Ammon's horn (tissue), 1 donor: ENCODE measurements at places on chromosomes 6 and 20.
A peak's percentile ranks its signal among the peaks of the same experiment; 100 is the strongest.

DNA sequence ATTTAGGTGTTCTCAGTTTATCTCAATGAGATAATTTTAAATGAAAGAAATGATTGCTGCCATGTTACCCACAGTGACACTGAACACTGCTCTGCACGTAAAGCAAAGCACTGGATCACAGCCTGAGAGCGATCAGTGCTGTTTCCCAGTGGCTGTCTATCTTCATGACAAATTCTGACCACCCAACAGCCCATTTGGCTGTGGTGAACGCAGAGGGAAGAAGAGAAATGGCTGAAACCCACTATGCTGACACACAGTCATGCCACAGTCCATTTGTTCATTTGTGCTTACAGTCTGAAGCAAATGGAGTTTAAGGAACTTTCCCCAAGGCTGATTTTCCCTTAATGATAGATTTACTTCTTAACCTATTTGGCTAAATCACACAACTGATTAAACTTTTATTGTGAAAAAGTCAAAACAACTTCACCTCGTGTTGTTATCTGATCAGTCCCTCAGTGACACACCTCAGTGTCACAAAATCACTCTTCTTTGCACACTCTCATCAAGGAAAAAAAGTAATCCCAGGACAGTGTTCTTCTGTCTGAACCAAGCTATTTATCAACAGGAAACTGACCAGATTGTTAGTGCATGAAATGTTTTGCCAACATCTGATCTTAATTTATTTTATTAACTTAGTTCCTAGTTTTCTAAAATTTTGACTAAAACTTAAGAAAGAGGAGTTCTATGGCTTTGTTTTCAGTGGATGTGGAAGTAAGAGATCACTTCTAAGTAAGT, 225.1 kb downstream of the TBX18 start:
- no peak for DNase-seq

GRCh38 chr6:146594495-146594894, 4.3 kb upstream of the ADGB start:
- peak; percentile 53 for DNase-seq

- DNase-seq = no peak
These were observed 50.4 kb downstream of the ALDH5A1 start for GRCh38 chr6:24545183-24545582.

DNA sequence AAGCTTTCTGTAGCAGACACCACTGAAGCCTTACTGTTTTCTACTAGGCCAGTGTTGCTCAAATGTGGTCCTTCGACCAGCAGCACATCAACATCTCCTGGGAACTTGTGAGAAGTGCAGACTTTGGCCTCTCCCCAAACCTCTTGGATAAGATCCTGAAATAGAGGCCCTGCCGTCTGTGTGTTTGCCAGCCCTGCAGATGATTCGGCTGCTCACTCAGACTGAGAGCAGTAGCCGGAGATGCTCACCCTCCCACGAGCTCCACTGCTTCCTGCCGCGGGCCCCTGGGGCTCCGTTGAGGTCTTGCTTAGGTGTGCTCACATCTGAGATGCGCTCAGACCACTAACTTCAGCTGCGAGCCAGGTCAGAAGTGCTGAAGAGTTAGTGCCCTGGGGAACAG, 129.5 kb upstream of the SSTR4 start:
- DNase-seq = peak; percentile 42

GRCh38 chr20:34375977-34376430, 12.9 kb downstream of the ITCH start:
- no peak for DNase-seq

- no peak for DNase-seq
These were observed 298.5 kb downstream of the BMP7 start for GRCh38 chr20:56967916-56968315.

DNA sequence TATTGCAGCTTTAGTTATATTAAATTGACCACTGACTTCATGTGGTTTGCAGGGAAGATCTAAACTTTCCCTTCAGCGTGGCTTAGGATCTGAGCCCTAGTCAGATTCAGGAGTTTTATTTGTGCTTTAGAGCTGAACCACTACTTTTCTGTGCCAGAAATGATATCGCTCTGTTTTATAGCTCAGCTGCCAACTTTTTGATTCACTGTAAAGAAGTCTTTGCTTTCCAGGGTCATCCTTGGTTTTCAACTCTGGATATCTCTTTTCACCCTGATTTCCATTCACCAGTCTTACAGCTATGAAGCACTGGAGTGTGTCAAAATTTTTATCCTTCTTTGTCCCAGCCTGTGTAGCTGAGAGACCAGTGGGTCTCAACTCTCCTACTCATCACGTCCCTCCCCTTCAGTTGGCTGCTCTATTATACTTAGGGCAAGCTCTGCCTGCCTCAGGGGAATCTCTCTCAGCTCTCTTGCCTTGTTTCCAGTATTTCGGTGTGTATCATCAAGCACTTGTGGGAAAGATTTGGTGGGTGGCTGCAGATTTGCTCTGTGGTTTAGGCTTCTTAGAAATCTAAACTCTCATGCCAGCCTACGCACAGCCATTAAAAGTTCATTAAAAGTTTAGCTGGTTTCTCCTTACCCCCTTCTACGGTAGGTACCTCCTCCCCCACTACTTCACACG, 425.5 kb downstream of the TENT5A start:
- no peak for DNase-seq

DNA sequence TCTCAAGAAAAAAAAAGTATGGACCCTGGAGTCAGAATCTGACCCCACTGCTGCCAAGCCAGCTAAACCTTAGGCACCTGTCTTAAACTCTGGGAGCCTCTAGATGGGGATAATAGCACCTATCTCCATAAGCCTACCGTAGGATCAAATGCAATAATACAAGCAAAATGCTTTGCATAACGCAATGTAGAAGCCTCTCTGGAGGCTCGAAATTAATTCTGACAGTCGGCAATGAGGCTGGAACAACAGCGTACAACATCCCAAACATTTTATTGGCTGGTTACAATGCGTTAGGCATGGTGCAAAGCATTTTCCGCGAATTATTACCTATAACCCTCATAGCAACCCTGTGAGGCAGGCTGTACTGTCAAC, 521 bp downstream of the CDK5RAP1 start:
- DNase-seq = no peak

DNA sequence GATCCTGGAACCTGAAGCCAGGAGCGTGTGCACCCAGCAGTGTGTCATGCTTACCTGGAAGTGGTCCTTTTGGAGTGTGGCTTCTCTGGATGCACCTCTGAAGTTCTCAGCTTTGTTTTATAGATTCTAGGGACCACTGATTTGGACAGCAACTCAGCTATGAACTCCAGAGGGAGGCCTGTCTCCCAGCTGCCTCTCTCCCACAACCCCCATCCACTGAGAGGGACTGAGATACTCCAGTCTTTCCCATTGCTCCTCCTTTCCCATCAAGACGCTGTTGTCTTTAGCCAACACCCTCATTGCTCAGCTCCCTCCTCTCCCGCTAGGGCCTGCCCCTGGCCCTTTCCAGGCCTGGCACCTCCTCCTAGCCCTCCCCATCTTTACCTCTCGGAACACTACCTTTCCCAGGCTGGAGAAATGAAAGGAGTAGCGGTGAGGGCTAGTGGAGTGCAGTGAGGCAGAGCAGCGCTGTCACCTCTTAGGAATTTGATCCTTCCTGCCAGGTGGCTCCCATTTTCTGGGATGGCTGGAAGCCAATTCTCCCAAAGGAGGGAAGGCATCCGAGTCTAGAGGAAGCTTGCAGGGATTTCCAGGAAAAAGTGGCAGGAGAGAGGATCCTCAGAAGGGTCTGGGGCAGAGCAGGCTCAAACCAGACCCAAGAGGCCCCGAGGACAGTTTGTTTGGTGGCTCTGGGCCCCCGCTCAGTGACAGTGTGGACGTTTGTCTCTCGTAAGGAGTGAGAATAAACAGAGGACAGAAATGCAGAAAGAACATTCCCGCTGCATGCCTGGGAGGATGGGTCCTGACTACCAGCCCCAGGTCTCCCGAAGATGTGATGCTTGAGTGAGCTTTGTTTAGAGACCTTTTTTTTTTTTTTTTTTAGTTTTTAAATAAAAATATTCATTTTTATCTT, at the start of gene LRRN4:
TSS of gene LRRN4 (minus strand) at position 285 of the 913 bp plus-strand sequence. CDS start 1,261 bp downstream, outside the sequence.
- no peak for DNase-seq

DNA sequence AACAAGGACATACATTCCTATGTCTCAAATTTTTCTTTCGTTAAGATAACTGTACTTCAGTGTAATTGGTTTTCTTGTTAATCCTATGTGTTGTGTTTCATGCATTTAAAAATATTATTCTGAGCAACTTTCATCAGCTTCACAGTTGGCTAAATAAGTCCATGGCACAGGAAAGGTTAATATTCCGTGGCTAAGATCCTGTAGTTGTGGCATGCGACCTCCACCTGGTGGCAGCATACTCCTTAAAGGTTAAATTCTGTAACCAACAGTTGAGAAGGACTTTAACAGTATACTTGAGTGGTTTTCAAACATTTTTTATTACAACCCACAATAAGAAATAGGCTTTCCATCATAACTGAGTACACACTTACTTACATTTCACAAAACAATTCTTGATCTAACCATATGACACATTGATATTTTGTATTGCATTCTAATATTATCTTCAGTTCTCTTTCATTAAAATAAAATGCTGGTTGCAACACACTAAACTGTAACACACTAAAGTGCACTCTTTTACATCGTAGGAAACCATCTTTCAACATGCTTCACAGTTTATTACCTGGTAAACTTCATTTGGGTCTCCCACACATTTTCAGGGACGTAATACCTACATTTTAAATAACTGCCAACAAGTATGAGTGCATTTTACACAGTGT, 118.3 kb downstream of the SLX4IP start:
- peak; percentile 70 for DNase-seq

DNA sequence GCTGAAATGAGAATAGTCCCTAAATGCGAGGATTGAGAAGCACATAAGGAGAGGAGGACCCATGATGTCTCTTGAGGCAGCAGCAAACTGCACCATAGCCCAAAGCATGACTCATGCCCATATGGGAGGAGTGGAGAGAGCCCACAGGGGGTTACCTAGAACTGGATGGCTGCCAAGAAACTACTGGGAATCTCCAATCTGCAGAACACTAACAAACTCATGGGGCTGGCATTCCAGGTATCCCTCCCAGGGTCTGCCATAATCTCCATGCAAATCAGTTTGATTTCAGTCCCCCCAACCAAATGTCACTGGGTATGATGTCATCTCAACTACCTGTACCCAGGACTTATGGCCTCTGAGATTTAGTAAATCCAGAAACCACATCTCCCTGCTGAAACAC, 410.5 kb downstream of the PTPRT start:
- DNase-seq = no peak

GRCh38 chr6:140872885-140873284, 1259.8 kb upstream of the GJE1 start:
- no peak for DNase-seq

- peak; percentile 72 for DNase-seq
These were observed 31.6 kb upstream of the SLC32A1 start for GRCh38 chr20:38692436-38693411.

DNA sequence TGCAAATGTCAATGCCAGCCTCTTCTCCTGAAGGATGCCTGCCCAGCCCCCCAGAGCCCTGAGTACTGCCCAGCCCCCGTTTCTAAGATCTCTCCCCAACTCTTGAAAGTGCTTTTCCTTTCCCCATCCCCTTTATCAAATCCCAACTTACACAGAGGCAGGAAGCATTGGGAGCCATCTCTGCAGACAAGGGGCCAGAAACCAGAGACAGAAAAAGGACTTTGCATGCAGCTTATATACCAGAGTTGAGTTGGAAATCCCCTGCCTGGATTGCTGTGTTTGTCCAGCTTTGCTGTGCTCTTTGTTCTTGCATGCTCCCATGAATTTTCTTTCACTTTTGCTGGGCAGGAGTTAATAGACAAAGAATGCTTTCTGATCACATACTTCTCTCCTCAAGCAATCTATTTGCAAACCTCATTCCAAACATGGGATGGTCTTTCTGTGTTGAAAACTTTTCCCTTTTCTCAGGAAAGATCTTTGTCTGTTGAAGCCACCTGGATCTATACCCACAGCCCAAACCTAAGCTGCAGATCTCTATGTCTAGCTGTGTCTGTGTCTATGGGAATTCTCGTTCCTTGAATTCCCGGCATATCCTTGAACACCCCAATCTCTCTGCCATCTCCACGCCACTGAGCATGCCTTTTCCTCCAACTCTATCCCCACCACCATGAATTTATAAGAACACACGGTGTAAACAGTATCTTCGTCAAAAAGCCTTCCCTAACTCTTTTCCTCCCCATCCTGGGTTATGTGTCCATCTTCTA, at the start of gene UBD:
TSS of gene UBD (minus strand) at position 209 of the 764 bp plus-strand sequence. CDS start at position 178, 31 bp downstream.
- DNase-seq = no peak

- DNase-seq = no peak
These were observed 119.2 kb downstream of the TOX2 start for GRCh38 chr20:44033873-44034272.

DNA sequence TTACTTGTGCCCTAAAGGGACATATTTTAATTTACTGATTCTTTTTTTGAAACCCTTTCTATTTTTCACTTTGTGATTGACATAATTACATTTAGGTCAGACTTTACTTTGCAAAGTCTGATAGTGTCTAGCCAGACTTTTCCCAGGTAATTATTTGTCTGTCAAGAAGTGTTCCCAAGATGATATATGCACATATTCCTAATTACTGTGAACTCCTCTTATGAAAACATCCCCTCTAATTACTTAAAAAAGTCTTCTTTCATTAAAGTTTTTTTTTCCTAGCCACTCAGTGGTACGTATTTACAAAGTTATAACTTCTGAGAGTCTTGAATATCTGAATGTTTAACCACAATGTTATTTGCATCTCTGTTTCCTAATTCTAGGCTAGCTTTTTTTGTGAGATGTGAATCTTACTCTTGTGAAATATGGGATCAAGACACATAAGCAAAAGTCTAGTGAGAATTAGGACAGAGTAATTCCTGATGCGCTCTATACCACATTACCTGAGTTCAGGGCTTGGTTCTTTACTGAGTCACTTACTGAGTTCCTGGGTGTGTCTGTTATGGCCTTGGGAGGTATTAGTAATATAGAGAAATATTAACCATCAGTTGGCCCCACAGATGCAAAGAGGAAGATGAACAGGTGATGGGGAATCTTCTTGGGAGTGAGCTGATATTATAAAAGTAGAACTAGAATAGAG, 27.9 kb downstream of the FAM83B start:
- no peak for DNase-seq

GRCh38 chr20:63530788-63531160, 6.4 kb downstream of the PTK6 start:
- DNase-seq = no peak

GRCh38 chr6:44431118-44431725, 43.7 kb downstream of the CDC5L start:
- DNase-seq = peak; percentile 82

DNA sequence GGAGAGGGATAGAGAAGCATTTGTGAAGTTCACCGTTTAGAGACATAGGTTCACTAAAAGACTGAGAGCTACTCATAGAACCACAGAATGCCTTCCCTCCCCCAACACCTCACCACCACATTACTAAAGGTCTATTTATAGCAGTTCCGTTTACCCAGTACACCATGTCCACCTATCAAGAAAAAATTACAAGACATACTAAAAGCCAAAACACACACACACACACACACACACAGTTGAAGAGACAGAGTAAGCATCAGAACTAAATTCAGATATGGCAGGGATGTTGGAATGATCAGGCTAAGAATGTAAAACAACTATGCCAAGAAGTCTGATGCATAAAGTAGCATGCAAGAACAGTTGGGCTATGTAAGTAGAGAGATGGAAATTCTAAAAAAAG, 52.3 kb downstream of the SLC22A3 start:
- DNase-seq = no peak

- no peak for DNase-seq
These were observed 93.6 kb upstream of the UST start for GRCh38 chr6:148653138-148653776.

GRCh38 chr6:22106451-22106850, 190.4 kb downstream of the PRL start:
- DNase-seq = no peak
